Sciatic nerve (tissue), 2 donors: ENCODE measurements at places on chromosomes 16 and 17. TPM values are rescaled to one million over a fixed set of nuclear protein-coding genes. Genes with fewer than 3 reads are reported as not detected.

- no peak for DNase-seq
These were observed 23.0 kb downstream of the VAC14 start for GRCh38 chr16:70777973-70778406.

DNA sequence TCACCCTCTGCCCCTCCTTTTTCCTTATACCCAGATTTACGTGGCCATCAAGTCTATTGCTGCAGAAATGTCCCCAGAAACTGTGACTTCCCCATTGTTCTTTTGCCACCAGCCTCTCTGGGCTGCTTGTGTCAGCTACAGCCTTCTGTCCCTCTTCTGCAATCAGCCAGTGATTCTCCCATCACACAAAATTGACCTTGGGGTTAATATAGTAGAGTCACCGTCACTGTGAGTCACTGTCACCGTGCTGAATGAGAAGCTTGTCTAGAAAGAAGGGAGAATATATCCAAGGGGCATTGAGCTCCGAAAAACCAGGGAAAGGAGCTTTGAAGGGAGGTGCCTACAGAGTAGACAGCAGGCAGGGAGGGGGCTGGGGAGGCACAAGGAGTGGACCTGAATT lies 290.5 kb downstream of the HAPSTR1 start:
- no peak for DNase-seq

DNA sequence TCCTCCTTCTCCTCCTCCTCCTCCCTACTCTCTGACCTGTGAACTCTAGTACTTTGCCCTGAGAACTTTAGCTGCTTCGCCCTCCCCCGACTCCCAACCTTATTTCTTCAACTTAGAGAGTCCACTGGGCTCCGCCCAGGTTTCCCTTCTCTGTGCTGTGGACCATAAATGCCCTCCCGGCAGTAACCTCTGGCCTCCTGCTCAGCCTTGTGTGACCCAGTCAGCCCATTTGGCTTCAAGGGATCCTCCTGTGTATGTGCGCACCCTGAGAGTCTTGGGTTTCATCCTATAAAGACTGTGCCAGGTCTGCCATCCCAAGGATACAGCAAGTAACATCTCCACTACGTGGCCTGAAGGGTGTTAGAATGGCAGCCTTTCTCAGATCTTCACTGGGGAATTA lies 275.6 kb upstream of the C16orf82 start:
- DNase-seq, result no peak

- DNase-seq, result no peak
These were observed 85.6 kb downstream of the CLEC16A start for GRCh38 chr16:11029948-11030347.

Gene ZP2
- not detected for total RNA-seq

GRCh38 chr16:76125871-76126270 lies 151.3 kb upstream of the CNTNAP4 start:
- no peak for DNase-seq

- no peak for DNase-seq
These were observed 255.5 kb upstream of the RPL38 start for GRCh38 chr17:73947966-73948355.
